H7 (cell line): ENCODE measurements at places on chromosomes 4 and X. TPM values are rescaled to one million over a fixed set of nuclear protein-coding genes. Genes with fewer than 3 reads are reported as not detected.
A peak's percentile ranks its signal among the peaks of the same experiment; 100 is the strongest.

The SERPINA7 gene
- total RNA-seq, result not detected in 2 replicates

The PQBP1 gene
- total RNA-seq, result 30.2 and 39.8 TPM in 2 replicates

The MAGEA12 gene
- not detected in 2 replicates for total RNA-seq

The UGT2A1 gene
- 0.42 and 0.81 TPM in 2 replicates for total RNA-seq

GRCh38 chr4:123597586-123597985 is 201.0 kb downstream of the SPRY1 start:
- no peak for DNase-seq

GRCh38 chr4:3671571-3672464 is 94.4 kb upstream of the ADRA2C start:
- no peak for DNase-seq

DNA sequence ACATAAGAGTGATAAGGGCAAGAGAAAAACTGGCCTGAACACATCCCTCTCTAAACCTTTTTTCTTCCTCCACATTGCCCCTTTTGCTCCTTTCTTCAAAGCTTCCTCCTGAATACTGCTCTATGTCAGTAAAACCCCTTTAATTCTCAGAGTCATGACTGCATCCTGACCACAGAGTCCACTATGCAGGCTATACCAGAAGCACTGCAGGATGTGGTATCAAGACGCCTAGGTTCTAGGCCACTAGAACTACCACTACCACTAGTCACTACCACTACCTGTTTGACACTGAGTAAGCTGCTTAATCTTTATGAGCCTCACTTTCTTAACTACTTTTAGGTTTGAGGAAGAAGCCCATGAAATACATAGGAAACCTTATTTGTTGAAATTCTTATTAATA is 38.7 kb downstream of the ARHGEF9 start:
- DNase-seq, result no peak

- no peak for DNase-seq
Measured at GRCh38 chr4:24642981-24643547, 58.7 kb upstream of the DHX15 start.

DNA sequence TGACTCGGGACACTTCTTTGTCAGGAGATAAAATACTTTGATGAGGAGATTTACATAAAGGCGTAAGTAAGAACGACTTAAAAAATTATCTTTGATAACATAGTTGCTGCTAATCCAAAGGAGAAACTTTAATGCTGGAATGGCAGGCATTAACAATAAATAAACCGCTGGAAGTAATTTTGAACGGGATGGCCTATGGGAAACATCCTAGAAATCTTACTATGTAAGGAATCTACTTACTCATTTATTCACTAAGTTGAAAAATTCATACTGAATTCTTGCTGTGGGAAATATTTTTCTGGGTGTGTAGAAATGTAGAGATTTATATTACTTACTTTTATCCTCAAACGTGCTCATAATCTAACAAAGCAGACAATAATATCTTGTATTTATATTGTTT is 425.7 kb upstream of the ZFP42 start:
- no peak for DNase-seq

DNA sequence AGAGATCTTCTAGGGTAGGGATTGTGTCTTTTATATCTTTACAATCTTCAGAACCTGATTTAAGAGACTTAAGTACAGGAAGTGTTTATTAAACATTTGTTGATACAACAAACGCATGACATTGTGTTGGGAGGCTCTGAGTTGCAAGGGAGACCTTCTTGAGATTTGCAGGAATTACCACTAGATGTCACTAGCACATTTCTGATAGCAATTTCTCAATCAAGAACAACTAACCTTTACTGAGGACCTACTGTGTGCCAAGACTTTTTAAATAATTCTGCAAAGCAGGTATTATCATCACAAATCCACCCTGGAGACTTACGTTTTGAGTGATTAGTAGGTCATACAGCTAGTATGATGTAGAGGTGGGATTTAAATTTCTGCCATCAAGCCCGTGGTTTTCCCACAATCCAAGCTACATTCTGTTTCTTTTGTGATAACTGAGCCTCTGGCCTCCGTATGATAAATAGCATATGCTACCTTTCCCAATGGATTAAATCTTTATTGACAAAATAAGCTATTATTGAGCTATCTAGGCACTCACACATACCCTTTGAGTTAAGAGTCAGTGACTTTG is 986.0 kb downstream of the CCSER1 start:
- DNase-seq, result peak; percentile 43

- no peak for DNase-seq
Measured at GRCh38 chr4:111404673-111405072, 740.6 kb upstream of the FAM241A start.

GRCh38 chrX:47573341-47574075 is 8.7 kb upstream of the TIMP1 start:
- peak; percentile 88 for DNase-seq

DNA sequence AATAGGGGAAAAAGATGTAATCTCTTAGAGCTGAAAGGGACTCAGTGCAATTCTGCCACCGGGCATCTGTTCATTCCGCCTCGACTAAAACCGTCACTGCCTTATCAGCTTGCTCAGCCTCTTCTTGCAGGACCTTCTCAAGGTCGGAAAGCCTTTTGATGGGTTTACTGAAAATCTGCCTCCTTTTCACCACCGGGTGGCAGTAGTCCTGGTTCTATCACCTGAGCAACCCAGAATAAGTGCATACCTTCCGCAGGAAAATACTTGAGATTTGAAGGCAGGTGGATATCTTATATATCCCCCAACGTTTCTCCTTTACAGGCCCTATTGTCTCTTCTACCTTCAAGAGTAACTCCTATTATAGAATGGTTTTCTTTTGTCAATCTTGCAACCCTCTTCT is 103.4 kb upstream of the PAK3 start:
- peak; percentile 17 for DNase-seq

GRCh38 chr4:1069394-1069793 is 44.0 kb downstream of the RNF212 start:
- DNase-seq, result no peak

DNA sequence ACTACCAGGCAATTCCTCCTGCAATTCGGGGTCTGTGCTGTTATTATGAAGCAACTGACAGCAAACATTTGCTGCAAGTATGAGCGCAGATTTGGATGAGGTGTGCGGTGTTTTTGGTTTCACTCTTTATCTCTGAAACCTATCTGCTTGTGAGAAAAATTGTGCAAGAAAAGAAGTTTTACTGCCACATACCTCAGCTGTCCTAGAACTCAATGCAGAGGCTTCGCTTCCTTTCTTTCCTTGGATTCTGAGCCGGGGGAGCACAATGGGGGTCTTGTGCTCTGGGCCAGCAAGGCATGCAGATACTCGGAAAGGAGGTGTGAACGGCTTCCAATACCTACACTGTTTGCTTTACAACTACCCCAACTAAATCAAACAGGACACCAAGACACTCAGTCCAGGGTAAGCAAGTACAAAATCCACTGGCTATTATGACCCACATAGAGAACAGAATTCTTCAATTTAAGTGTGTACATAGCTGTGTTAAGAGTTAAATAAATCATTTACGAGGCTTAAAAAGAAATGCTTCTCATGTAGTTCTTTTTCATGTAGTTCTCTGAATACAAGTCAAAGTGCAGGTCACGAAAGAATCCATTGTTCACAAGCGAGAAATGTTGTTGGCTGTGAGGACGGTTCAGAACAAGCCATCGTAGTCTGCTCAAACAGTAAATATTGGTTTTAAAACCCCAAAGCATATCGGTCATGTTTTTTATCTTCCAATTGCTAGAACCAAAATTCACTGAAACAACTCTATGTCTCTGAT is 1.1 kb downstream of the SORBS2 start:
- peak; percentile 58 for DNase-seq

DNA sequence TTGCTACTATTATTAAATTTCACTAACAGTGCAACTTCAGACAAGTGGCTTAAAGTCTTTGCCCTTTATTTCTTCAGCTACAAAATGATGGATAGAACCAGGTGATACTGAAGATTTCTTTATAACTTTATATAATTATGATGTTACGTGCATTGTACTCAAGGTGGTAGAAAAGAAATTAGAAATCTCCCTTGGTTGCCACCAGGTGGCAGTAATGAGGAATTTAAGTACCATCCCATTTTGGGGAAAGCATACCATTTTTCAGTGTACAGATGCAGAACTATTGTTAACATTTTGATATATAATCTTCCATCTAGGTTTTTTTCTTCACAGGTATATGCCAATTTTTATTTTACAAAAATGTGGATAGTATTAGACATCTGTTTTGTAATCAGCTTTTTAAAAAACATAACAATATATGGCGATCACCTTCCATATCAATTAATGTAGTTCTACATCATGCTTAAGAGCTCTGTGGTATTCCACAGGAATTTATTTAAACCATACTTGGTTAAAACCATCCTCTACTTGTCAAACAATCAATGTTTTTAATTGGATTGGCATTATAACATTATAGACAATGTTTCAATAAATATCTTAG is 37.7 kb upstream of the RAB33B start:
- DNase-seq, result no peak
